ENCODE measurements at places on chromosomes 5 and 9. TPM values are rescaled to one million over a fixed set of nuclear protein-coding genes. Genes with fewer than 3 reads are reported as not detected.

- no peak for DNase-seq
These were observed 211.4 kb upstream of the FTMT start for GRCh38 chr5:121640298-121640697.

GRCh38 chr5:112253478-112254250 lies 165.4 kb downstream of the EPB41L4A start:
- no peak for DNase-seq

GRCh38 chr5:169153405-169153804 lies 147.5 kb downstream of the SLIT3 start:
- DNase-seq = no peak

DNA sequence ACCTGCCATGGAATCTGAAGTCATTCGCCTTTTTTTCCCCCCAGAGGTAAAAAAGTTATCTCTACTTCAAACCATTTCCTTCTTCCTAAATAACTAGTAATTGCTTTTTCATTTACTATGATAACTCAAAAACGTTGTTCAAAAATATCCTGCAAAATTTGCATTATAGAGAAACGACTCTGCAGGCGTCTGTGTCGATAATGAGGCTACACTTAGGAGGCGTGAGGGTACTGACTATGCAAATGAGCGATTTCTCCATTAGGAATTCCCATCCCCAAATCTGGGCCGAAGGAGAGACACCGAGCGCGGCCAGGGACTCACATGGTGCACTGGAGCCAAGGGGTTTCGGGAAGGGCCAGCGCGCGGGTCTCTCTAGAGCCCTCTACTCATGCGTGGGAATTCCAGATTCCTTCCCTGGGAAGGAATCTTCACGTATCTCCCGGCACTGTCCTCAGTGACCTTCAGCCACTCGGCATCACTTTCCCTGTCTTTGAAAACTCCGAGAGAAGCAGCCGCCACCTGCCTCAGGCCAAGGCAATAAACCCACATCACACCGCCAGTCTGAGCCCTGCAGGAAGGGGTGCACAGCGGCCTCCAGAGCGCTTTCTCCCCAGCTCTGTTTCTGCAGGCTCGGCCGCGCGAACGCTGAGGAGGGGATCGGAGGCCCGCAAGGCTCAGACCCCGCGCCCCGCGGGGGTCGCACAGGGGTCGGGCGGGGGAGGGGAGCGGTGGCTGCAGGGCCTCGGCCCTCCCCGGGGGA lies 718 bp upstream of the DENND4C start:
- DNase-seq = peak; percentile 73

DNA sequence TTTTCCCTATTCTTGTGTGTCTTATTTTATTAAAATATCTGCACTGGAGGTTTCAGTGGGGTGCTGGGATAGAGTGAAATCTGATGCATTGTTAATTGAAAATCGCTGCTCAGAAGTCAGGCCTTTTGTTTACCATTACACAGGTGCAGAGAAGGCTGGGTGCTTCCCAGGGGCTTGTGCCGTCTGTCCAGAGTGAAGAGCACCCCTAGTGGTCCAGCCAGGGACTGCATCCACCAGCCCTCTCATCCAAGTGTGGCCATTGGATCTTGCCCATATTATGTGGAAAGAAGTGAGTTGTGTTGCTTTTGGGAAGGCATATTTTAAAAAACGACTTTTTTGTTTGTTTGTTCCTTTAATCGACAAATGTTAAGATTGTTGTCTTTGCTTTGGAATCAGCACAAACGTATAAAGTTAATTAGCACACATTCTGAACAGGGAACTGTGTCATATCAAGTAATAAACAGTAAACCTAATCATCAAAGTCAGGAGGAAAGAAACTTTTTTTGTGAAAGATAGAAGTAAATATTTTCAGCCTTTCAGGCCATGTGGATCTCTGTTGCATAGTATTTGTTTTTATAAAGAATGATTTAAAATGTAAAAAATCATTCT lies 315.6 kb downstream of the MTRR start:
- no peak for DNase-seq

DNA sequence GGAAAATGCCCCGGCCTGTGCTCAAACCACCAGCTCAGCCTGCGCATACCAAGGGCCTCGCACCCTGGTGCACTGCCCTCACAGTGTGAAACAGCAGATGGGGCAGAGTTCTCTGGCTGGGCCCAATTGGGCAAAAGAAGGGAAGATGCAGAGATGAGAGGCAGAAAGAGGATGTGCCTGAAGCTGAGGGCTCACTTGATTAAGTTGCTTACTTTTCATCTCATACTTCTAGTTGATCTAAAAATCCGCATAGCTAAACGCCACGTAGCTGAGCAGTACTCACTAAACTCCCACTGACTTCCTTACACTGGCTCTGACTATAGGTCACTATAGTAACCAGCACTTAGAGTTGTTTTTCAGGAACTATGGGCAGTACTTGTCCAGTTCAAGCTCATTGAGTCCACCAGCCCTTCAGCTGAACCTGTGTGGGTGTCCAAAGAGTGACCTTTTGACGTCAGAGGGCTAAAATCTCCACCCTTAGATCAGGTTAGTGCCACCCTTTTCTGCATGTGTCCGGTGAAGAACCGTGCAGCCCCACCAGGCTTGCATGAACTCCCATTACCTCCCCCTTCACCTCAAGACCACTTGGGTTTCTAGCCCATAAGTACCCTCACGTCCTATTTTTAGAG lies 215.2 kb downstream of the AUH start:
- DNase-seq = no peak

DNA sequence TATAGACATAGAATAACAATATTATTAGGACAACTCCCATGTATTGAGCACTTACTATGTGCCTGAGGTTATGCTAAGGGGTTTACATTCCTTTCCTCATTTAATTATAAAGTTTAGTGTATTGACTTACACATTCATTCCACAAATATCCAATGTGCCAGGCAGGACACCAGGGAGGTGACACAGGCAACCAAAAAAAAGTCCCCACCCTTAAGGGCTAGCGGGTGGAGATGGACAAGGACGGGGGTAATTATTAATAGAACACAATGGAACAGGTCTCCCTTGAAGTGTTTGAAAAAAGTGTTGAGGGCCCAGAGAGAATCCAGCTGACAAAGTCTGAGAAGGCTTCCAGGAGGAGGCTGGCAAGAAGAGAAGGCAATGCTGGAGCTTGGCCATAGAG lies 5.7 kb downstream of the TBC1D2 start:
- no peak for DNase-seq

DNA sequence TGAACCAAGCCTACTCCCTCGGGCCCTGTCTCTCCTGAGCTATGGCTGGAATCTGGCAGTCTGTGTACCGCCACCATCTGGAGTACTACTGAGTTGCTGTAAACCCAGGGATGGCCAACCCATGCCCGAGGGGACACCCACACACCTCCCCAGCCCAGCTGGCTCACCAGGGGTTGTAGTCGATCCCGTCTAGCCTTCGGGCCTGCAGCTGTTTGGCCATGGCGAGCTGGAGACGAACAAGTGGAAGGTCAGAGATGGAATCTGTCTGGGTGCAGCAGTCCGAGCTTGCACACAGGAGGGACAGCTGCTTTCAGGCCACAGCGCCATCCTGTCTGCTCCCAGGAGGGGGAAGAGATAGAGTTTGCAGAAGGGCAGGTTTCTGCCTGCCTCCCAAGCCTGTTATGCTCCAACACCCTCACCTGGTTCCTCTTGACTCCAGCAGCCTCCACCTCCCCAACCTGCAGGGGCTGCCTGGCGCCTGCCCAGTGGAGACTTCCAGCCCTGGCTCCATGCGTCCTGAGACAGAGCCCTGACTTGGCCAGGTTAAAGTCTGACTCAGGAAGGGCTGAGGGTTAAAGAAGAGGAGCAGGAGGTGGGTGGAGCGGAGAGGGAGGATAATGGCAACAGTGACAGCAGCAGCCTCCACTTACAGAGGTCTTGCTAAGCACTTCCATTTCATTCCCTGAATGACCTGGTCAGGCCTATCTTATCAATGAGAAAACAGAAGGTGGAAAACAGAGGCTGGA lies 15.8 kb upstream of the SPOUT1 start:
- DNase-seq = no peak

DNA sequence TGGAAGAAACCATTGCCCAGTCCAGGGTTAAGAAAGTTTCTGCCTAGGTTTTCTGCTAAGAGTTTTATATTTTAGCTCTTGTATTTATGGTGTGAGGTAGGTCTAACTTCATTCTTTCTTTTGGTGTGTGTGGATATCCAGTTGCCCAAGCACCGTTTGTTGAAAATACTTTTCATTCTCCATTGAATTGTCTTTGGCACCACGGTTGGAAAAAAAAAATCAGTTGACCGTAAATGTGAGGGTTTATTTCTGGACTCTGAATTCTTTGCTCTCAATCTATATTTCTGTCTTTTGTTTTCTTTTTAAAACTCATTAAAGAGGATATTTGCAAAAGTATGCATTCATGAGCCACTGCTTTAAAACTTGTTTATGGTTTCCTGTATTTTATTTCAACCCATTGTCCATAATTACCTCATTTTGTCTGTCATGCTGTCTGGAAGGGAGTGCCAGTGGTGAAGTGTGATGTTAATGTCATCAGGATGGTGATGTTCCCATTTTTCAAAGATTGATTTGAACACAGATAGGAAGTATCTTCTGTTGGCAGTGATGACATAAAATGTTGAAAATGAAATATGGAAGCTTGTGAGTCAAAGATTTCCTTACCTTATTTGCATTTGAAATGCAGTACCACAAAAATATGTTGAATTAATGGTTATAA lies 33.9 kb downstream of the HABP4 start:
- DNase-seq = no peak

- DNase-seq = no peak
These were observed 21.8 kb downstream of the ANKRD31 start for GRCh38 chr5:75214928-75215327.

DNA sequence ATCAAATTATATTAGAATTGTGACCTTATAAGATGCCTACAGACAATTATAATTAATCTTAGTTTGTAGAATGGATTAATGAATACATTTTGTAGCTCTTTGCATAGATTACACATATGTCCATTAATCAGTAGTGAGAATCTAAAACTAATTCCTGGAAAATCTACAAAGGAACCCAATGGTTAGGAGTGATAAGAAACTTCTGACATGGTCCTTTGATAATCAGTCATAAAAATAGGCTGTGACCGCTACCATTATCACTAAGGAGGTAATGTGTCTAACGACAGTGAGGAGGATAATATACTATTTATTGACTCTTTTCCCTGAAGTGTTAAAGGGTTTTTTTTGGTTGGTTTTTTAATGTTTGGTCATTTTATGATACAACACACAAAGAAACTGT lies 46.6 kb downstream of the BNC2 start:
- no peak for DNase-seq

DNA sequence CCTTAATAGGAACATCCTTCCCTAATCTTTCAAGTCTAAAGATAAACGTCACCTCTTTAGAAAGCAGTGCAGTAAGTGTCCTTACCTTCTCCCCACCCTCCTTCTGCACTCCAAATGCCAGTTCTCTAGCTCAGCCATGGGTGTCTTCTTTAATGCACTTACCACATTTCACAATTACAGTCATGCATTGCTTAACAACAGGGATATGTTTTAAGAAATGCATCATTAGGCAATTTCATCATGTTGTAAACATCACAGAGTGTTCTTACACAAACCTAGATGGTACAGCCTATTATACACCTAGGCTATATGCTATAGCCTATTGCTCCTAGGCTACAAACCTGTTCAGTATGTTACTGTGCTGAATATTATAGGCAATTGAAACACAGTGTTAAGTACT lies 91.2 kb downstream of the RFX3 start:
- DNase-seq = no peak

- peak; percentile 54 for DNase-seq
These were observed 72.6 kb downstream of the RGS3 start for GRCh38 chr9:113536166-113536482.

DNA sequence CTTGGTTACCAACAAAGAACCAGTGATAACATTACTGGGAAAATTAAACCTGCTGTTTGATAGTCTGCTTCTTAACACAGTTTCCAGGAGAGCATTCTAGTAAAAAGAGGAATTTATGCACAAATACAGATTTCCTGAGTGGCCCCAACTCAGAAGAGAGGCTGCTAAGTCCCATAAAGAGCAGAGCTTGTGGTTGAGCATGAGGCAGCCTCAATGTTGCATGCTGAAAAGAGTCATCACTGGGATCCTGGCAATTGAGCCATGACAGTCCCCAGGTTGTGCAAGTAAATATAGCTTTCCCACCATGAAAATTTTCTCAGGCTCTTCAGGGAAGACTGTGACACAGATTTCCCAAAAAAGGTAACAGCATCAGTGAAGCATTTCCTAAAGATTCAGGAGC lies 47.5 kb upstream of the ADRB2 start:
- no peak for DNase-seq

DNA sequence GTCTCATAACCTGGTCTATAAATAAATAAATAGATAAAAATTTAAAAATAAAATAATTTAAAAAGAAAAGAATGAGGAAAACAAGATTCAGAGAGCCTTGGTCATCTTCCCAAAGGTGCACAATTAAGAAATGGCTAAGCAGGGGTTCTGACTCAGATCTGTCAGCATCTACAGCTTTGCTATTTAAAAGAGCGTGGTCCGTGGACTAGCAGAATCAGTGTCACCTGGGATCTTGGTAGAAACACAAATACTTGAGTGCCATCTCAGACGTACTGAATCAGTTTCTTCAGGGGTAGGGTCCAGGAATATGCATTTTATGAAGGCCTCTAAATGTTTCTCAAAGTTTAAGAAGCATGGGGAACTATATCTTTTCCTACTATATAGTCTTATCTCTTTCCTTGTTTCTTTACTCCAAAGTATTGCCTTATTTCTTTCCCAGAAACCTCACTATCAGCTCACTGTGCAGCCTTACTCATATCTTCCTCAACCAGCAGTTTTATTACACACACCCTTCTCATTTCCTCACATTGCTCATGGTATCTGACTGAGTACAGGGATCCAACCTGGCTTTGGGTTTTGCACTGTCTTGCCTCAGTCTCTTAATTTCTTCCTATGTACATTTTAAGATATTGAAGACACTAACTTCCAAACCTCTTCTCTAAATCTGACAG lies 58.6 kb downstream of the TMC1 start:
- no peak for DNase-seq

- DNase-seq = no peak
These were observed 215.8 kb downstream of the EPB41L4A start for GRCh38 chr5:112203229-112203628.

Gene SH3PXD2B
- 0.08 TPM for total RNA-seq

Gene PLPPR1
- total RNA-seq = not detected

Gene TAF11L2
- not detected for total RNA-seq

Gene PCSK5
- total RNA-seq = 9.9 TPM

Gene AGXT2
- not detected for total RNA-seq

Gene PPIC
- not detected for total RNA-seq

Gene EQTN
- not detected for total RNA-seq

Gene ADRB2
- total RNA-seq = 4.4 TPM

Gene SUB1
- total RNA-seq = 195 TPM

Gene SPACA9
- 0.71 TPM for total RNA-seq

Gene FBLL1
- total RNA-seq = 0.28 TPM

Gene KCNN2
- not detected for total RNA-seq

Gene FCN2
- total RNA-seq = not detected

Gene TMEFF1
- total RNA-seq = 0.33 TPM

Measured in natural killer cell treated with Interleukin-12 subunit alpha and Interleukin-12 subunit beta and Interleukin-15 and Interleukin-18, amount 100 ng/mL, for 72 hours (primary cell).